ENCODE measurements at places on chromosomes 4 and X. TPM values are rescaled to one million over a fixed set of nuclear protein-coding genes. Genes with fewer than 3 reads are reported as not detected.

GRCh38 chr4:8039853-8040252, 100.2 kb upstream of the AFAP1 start:
- no peaks in the 10 kb centered on the region for H3K36me3 ChIP-seq
- DNase-seq = no peak
- H3K4me3 ChIP-seq = no peak overlapping the region
- H3K4me1 ChIP-seq = no peaks in the 10 kb centered on the region

Gene GAGE2A
- total RNA-seq = not detected

DNA sequence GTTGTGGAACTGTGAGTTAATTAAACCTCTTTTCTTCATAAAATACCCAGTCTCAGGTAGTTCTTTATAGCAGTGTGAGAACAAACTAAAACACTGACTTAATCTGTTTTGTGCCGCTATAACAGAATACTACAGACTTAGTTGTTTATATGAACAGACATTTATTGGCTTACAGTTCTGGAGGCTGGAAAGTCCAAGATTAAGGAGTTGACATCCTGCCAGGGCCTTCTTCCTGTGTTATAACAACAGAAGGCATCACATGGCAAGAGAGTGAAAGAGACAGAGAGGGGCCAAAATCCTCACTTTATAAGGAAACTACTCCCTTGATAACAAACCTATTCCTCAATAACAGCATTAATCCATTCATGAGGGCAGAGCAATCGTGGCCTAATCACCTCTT, 42.5 kb upstream of the KCNIP4 start:
- no peak overlapping the region for H3K4me3 ChIP-seq
- no peaks in the 10 kb centered on the region for H3K36me3 ChIP-seq
- H3K27ac ChIP-seq = no peak overlapping the region
- no peaks in the 10 kb centered on the region for H3K27me3 ChIP-seq
- no peak for DNase-seq

DNA sequence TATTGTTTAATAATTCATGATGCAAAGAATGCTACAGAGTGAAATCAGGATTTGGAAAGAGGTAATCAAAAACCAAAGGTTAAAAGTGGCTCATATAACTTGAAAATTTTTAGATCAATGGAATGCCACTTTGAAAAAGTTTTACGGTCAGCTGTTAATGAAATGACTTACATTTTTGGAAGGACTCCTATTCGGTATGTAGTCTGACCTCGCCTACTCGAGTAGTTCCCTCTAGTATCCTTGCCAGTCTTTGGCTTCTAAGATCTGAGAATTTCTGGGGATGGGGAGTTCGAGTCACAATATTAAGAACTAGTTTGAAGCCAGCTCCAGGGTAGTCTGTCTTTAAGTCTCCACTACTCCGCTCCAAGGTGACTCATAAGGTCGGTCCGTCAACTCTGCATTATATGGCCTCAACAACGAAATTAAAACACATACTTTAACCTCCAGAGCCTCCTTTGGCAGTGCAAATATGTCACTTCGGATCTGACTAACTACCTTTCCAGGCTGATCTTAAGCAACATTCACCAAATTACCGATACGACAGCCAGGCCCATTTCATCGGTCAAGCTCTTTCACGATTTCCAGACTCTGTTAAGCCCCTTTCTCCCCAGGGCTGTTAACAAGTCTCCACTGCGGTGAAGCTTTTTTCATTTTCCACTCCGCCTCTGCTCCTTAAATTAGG, 733 bp upstream of the NAA15 start:
- H3K4me1 ChIP-seq = peaks cover 34% of the 10 kb centered on the region
- H3K36me3 ChIP-seq = no peaks in the 10 kb centered on the region
- no peaks in the 10 kb centered on the region for H3K27me3 ChIP-seq
- peak overlapping the region; percentile 95 for H3K27ac ChIP-seq
- DNase-seq = peak; percentile 74

Gene NAP1L2
- 0.11 TPM for total RNA-seq

Gene CD38
- total RNA-seq = 1.4 TPM

DNA sequence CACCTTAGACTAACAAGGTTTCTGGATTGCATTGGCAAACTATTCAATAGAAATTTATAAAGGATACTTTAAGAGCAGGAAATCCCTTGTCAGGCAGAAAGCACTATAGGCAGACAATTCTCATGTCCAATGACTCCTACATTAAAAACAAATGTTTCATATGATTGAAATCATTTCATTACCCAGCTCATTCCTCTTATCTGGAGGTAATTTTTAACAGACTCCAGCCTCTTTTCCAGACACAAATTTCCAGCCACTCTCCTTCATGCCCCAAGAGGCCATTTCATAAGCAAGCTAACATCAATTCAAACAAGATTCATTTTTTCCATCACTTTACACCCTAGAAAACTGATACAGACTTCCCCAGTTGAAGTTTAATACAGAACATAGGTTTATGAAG, 495.1 kb upstream of the FRG1 start:
- no peaks in the 10 kb centered on the region for H3K4me1 ChIP-seq
- H3K27ac ChIP-seq = no peak overlapping the region
- H3K4me3 ChIP-seq = no peak overlapping the region
- H3K36me3 ChIP-seq = no peaks in the 10 kb centered on the region

DNA sequence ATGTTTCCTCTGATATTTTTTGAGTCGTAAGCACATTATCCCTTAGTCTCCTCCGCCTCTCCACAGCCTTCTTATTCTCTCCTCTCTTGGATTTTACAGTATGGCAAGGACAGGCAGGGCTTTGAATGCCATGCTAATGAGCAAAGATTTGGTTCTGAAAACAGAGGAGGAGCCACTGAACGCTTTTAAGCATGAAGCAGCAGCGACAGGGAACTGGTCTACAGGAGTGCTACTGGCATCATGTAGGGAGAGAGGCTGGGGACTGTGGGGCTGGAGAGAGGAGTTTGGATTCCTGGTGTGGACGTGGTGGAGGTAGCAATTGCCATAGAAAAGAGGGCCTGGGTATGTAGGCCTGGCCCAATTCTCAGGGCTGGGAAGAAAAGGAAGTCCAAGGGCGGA, 4.6 kb upstream of the CD99L2 start:
- no peaks in the 10 kb centered on the region for H3K4me1 ChIP-seq
- no peaks in the 10 kb centered on the region for H3K36me3 ChIP-seq
- no peak overlapping the region for H3K4me3 ChIP-seq
- no peaks in the 10 kb centered on the region for H3K27me3 ChIP-seq

All from ascending aorta (tissue), 2 donors.